T-helper 2 cell treated with Interferon-gamma antibody and Interleukin-4, amounts not matched to agents 5 μg/mL and 100 μg/mL, for 36 hours (primary cell): ENCODE measurements at places on chromosomes 13 and 19.

GRCh38 chr19:3365836-3366752 is at the start of gene NFIC:
NFIC (plus strand) TSS chr19:3366583; CDS start chr19:3366637, 54 bp downstream.
- peak; percentile 40 for DNase-seq

GRCh38 chr13:110349239-110349638 is 42.2 kb downstream of the COL4A2 start:
- no peak for DNase-seq

GRCh38 chr13:43343645-43344044 is 320.3 kb downstream of the DNAJC15 start:
- DNase-seq, result no peak

DNA sequence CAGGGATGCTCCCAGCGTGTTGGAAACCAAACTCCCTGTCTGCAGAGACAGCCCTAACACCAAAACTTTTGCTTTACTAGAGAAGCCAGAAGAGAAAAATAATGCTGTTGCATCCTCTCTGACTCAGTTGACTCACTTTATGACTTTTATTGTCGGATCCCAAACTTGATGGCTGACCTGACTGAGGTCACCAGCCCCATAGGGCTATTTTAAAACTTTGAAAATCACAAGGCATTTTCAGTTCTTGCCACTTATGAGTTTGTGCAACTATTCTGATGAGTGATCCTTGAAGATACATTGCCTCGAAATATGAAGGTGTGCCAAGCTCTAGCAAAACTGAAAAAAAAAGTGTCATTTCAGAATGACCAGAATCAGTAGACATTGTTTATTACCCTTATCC is 320.2 kb downstream of the DLEU7 start:
- no peak for DNase-seq

DNA sequence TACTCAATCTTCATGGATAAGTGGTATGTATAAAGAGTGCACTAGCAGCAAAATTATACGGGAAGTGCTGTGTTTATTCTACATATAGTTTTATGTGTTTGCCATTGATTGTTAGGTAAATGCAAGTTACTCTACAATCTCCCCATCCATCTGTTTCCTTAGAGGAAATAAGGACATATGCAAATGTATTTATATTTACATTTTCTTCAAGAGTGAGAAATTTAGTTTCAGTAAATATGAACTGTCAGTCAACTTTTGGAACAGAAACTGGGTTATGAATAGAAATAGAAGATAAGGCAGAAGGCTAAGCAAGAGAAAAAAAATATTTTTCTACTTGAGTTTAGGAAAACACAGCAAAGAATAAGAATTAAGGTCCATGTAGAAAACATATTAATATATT is 176.1 kb upstream of the KLHL1 start:
- no peak for DNase-seq

DNA sequence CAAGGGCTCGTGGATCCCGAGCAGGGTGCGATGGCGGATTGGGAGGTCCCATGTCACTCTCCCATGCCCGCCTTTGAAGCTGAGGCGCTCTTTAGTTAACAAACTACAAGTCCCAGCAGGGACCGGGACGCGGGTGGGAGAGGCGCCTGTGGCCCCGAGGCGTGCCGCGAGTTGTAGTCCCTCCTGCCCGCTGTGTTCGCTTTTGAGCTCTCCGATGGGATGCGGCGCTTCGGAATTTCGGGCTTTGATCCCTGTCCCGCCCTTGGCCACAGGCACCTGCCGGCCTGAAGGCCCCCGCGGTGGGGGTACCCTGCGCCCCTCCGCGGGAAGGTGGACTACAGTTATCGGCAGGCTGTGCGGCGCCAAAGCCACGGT is 11.0 kb downstream of the CYTH2 start:
- DNase-seq, result no peak

- no peak for DNase-seq
These were observed 267.5 kb upstream of the ARGLU1 start for GRCh38 chr13:106835477-106835876.

GRCh38 chr13:23654111-23655110 is 84.2 kb downstream of the TNFRSF19 start:
- DNase-seq, result no peak

- DNase-seq, result no peak
These were observed 65.7 kb downstream of the PAN3 start for GRCh38 chr13:28204043-28204442.

- no peak for DNase-seq
These were observed 44.7 kb upstream of the LATS2 start for GRCh38 chr13:21106089-21106488.

GRCh38 chr19:45478454-45479238 is 10.8 kb downstream of the FOSB start:
- DNase-seq, result peak; percentile 89

DNA sequence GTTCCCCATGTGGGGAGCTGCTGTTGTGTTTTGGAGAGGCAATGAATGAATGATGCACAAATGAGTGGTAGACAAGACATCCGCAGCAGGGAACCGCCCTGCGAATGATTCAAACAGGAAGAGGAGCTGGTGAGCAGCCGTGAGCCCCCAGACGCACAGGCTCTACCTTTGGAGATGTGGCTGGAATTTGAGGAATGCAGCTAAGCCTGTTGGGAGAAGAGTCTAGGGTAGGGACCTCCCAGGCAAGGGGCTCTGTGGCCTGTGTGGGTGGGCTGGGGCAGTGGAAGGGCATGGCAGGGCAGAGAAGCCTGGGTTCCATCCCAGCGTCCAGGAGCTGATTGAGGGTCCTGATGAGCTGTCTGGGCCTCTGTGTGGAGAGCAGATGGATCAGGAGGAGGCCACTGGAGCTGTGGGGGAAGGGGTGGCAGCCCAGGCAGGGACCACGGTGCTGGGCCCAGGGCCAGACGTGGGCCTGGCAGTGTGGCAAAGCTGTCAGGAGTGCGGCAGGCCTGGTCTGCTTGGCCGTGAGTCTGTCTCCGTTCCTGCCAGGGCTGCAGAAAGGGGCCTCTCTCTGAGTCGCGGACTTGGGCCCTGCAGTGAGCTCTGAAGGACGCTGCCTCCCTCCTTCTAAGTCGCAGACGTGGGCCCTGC is 41.8 kb upstream of the DCUN1D2 start:
- DNase-seq, result no peak

DNA sequence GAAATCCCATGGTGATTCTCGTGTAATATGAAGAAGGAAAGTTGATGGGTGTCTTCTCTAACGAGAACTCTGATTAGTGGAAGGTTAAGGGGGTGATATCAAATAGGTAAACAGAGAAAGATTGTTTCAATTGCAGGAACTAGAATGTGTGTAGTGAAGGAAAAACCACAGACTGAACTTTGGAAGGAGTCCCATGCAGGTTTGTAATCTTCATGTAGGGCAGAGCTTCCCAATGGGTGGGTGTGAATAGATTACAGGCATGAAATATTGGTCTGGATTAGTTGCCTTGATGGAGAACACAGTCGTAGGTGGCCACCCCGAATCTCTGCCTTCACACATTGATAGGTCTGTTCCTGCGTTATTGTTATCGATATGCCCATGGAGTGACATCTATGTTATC is 295.5 kb downstream of the KCNRG start:
- no peak for DNase-seq

DNA sequence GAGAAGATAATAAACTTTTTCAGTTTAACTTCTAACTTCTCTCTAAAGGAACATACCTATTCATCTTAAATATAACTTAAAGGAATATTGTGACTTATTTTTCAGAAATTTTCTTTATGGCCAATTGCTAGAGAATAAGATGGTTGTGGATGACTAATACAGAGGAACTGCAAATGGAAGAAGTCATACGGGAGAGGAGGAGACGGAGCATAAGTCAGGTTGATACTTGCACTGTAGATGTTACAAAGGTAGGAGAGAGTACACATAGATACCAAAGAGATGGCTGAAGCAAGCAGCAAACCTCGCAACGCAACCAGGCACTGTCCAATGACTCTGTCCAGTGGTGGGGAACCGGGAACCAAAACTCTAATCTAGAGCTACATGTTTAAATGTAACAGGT is 963.4 kb downstream of the PCDH9 start:
- no peak for DNase-seq

- DNase-seq, result no peak
These were observed 40.5 kb upstream of the VSTM2B start for GRCh38 chr19:29485293-29485692.

- DNase-seq, result peak; percentile 61
These were observed at the start of gene GNA15 for GRCh38 chr19:3135961-3136683. GNA15 (plus strand) TSS chr19:3136033; CDS start chr19:3136451, 418 bp downstream.

DNA sequence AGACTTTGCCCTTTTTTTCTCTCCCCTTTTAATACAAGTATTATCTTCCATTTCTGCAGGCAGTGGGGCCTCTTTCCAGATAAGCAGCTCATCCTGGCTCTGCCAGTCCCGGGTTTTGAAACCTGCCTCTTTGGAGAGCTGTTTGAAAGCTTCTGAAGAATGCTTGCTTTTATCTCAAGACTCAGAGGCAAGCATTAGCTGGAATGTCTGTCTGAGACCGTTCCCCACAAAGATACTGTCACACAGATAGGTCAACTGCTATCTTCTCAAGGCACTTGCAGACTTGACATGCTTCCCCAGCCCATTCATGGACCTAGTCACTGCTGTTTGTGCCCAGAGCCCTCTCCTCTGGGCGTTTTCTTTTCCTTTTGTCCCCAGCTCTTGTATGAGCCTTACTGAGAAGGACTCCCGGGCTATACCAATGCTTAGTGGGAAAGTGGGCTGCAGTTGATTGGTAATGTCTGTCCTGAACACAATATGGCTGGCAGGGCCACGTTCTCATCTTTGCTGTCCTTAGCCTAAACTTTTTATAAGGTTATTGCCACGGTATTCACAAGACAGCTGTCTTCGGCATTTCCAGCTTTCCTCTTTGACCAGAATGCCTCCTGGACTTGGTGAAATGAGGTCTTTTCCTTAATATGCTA is 13.4 kb downstream of the SERP2 start:
- no peak for DNase-seq

- peak; percentile 71 for DNase-seq
These were observed at the start of gene S1PR2 for GRCh38 chr19:10230861-10231611. S1PR2 (minus strand) TSS chr19:10231331; CDS start chr19:10224905, 6,426 bp downstream.

- no peak for DNase-seq
These were observed 16.0 kb upstream of the EIF3G start for GRCh38 chr19:10135551-10136334.

GRCh38 chr13:98921015-98921580 is 56.8 kb downstream of the DOCK9 start:
- DNase-seq, result no peak

GRCh38 chr19:46630586-46631205 is 5.3 kb downstream of the GNG8 start:
- no peak for DNase-seq

GRCh38 chr19:39951686-39952085 is 17.3 kb upstream of the FCGBP start:
- DNase-seq, result no peak

GRCh38 chr19:55459950-55460657 is 1.3 kb downstream of the ISOC2 start:
- no peak for DNase-seq

GRCh38 chr19:11079999-11080398 is 9.3 kb upstream of the LDLR start:
- DNase-seq, result no peak

DNA sequence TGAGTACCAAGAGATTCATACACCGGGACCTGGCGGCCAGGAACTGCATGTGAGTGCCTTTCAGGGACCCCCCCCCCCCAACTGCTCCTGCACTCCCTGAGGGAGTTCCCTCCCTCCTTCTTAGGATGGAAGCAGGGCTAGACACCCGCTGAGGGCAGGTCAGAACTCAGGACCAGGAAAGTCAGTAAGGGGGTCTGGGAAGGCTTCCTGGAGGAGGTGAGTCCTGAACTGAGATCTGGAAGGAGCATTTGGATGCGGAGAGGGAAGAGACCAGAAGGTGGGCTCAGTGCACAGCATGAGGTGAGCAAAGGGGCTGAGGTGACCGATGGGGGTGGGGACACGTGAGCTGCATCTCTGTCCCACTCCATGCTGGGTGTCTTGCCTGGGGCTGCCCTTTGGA is 10.5 kb upstream of the HNRNPUL1 start:
- no peak for DNase-seq

- DNase-seq, result peak; percentile 95
These were observed 593 bp downstream of the KEAP1 start for GRCh38 chr19:10502524-10503001.

DNA sequence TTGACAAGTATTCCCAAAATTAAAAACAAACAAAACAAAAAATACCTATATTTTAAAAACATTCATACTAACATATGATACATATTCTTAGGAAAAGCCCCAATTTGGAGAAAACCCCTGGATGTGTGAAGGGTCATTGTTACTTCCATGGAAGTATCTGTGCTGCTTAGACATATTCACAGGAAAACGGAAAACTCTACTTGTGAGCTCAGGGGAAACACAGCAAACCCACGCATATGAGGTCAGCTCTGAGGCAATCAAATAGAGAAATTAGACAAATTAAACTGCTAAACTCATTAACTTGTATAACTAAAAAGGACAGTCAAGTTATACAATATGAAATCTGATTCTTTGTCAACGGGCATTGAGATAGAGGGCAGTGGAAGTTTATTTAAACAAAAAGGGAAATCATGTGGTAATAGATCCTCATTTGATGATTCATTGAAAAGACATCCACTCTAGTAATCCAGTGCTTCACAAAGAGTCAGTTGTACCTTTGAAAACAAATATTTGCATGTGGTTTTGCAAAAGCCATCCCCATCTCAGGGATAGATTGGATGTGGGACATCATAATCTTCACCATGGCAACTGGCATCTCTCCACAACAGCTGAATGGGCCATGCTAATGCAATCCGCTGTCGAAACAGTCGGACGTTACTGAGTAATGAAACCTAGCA is 423.4 kb downstream of the ITGBL1 start:
- no peak for DNase-seq

GRCh38 chr19:17281391-17282304 is at the start of gene ANKLE1:
ANKLE1 (plus strand) TSS chr19:17281901; CDS start chr19:17281921, 20 bp downstream.
- peak; percentile 41 for DNase-seq

GRCh38 chr19:18717601-18718000 is 34.1 kb downstream of the CRTC1 start:
- no peak for DNase-seq

GRCh38 chr13:56755181-56755935 is 385.4 kb upstream of the PRR20A start:
- no peak for DNase-seq

GRCh38 chr19:12867120-12868099 is 13.8 kb downstream of the DNASE2 start:
- DNase-seq, result peak; percentile 73

DNA sequence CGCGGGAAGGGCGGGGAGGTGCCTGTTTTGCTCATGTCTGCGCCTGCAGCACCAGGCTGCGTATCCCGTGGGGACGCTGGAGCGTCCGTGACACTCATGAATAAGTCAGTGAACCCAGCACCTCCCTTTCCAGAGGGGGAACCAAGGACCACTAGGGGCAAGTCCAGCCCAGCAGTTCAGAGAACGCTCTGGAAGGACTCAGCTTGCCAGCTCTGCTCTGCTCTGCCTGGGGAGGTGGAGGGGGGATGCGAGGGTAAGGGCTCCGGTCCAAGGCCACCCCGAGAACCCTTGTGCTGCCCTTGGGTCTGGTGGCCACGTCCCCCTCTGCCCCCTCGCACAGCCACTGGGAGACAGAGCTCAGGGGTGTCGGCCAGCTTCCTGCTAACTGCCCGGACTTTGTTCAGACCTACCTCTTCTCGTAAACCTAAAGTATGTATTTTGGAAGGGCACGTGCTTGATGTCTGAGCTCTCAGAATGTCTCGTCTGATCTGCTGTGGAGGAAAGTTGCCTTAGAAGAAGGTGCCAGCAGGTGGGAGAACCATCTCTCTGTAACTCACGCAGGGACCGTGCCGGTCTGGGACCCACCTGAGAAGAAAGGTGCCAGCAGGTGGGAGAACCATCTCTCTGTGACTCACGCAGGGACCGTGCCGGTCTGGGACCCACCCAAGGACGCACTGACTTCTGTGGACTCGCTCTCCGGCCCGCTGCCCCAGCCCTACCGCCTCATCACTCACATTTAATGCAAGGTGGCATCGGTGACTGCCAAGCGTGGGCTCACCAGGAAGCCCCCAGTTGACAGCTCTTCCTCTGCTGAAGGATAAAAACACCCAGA is 34.1 kb downstream of the TMEM255B start:
- DNase-seq, result no peak
